GF-D8 (cell line): ENCODE measurements at places on chromosomes 3 and 15.
A peak's percentile ranks its signal among the peaks of the same experiment; 100 is the strongest.

- no peak for DNase-seq
These were observed 19.0 kb downstream of the USP13 start for GRCh38 chr3:179671747-179672242.

DNA sequence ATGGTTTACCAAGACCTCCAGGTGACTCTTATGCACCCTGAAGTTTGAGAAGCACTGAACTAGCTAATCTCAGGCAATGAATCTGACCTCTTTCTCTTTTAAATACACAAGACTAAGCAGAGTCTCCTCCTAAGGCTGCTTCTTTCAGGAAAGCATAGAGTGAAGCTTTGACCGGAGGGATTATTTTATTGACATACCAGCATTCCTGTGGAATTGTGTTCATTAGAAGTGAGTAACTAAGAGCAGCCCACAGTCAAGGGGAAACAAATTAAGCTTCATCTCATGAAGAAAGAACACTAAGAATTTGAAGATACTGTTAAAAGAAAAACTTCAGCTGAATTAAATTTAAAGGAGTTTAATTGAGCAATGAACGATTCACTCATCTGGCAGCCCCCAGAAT is 963.5 kb downstream of the NTRK3 start:
- DNase-seq: no peak

- DNase-seq: no peak
These were observed 492.6 kb downstream of the RBMS3 start for GRCh38 chr3:29773481-29773880.

GRCh38 chr3:120908795-120909601 is 993 bp downstream of the STXBP5L start:
- no peak for DNase-seq

- no peak for DNase-seq
These were observed 65.8 kb upstream of the TRA2B start for GRCh38 chr3:186003610-186004009.

- DNase-seq: no peak
These were observed 23.9 kb upstream of the PLSCR2 start for GRCh38 chr3:146493221-146493620.

DNA sequence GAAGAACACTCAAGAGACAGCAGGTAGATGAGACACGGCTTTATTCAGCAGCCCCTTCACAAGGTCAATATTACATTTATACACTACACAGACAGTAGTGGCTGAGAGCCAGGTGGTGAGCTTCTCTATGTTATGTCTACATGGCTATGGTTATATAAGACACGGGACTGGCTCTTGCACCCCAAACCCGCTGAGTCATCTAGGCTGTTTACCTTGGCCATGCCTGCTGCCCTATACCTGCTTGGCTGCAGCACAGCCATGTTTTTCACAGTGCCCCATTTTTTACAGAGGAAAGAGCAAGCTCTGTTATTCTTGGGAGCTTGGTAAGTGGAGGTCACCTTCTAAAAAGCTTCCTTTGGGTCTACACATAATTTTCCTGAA is 231.6 kb downstream of the IGSF11 start:
- no peak for DNase-seq

GRCh38 chr3:127389420-127389819 is 101.6 kb upstream of the PRR20G start:
- DNase-seq: no peak

DNA sequence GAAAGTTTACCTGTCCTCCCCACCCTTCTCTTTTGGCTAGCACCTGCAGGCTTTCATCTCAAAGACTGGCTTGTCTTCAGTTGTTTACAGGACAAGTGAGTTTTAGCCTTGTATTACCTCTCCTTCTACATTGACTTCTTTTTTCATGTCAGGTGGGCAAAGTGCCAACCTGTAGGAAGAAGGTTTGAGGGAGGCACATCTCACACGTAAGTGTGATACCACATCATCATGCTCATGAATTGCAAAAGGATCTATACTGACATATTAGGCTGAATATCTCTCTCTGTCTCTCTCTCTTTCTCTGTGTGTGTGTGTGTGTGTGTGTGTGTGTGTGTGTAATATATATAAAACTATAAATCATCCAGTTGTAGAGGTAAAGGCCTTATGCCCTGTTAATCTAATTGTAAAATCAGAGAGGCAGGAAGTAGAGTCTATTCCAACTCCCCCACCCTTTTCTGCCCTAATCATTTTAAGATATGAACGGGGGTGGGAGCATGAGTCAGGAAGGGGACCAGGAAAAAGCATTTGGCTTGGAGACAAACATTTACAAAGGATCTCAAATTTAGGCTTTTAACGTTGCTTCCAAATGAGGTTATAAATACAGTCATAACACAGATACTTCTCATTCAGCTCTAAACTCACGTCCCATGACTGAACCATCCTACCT is 107.0 kb upstream of the PFN2 start:
- no peak for DNase-seq

GRCh38 chr3:4696266-4696665 is 203.1 kb downstream of the ITPR1 start:
- no peak for DNase-seq

DNA sequence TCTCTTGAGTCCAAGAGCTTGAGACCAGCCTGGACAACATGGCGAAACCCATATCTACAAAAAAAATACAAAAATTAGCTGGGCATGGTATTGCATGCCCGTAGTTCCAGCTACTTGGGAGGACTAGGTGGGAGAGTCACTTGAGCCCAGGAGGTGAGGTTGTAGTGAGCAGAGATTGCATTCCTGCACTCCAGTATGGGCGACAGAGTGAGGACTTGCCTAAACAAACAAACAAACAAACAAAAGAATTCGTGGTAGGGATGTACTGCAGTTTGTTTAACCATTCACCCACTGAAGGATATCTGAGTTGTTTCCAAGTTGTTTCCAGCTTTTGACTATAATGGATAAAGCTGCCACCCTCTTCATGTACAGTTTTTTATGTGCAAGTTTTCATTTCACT is 7.5 kb upstream of the NMD3 start:
- no peak for DNase-seq

- no peak for DNase-seq
These were observed 402.4 kb downstream of the RBMS3 start for GRCh38 chr3:29683018-29683993.

DNA sequence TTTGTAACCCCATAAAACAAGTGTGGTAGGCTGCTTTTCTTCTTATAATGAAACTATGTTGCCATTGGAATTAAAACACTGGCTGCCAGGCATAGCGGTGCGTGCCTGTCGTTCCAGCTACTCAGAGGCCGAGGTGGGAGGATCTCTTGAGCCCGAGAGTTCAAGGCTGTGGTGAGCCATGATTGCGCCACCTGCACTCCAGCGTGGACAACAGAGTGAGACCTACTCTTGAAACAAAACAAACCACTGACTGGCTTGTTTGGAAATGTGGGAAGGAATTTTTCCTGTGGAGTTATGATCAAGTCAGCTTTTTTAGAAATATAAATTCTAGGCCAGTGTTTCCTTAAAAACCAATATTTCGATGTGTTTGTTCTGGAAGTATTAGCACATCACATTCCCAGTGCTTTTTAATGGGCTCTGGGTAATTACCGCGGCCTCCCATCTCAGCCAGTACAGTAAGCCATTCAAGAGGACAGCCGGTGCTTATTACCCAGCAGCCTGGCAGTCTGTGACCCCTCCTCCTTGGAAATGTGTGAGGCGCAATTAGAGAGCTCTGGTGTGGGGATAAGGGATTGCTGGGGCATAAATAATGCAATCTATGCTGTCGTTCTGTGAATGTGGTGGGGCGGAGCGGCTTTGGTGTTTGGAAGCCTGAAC is 58.3 kb upstream of the TRAK1 start:
- DNase-seq: peak; percentile 38

- no peak for DNase-seq
These were observed 242.9 kb downstream of the FHIT start for GRCh38 chr3:61008153-61008997.

DNA sequence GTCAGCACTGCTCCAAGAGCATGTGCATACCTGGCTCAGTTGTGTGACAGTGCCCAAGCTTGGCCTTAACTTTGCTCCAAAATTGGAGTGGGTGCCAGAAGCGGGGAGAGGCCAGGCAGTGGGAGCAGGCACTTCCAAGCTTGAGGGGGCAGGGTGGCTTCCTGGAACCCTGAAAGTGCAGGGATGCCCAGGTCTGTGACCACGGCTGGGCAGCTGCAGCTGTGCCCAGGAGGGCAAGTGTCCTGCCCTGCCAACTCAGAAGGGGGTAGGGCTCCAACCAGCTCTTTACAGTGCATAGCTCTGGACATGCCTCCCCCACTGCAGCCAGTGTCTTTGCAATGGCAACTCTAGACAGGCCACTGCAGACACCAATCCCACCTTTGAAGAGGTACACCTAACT is 478.6 kb downstream of the OTOL1 start:
- no peak for DNase-seq

GRCh38 chr15:69081310-69082004 is 67.0 kb downstream of the NOX5 start:
- DNase-seq: no peak

DNA sequence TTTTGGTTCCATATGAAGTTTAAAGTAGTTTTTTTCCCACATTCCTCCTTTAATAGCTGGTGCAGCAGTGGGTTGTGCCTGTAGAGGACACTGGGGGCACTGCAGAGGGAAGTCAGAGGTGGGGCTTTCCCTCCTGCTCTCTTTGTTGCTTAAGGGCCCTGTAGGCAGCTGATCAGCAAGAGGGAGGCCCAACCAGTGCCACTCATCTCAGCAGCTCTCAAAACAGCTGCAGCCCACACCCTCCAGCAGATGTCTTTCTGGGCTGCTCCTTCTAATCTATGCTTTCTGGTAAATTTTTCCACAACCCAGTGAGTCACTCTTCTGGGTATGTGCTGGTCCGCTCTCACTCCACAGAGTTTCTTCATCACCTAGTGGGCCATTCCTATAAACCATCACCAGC is 263.8 kb downstream of the FEZF2 start:
- DNase-seq: no peak

DNA sequence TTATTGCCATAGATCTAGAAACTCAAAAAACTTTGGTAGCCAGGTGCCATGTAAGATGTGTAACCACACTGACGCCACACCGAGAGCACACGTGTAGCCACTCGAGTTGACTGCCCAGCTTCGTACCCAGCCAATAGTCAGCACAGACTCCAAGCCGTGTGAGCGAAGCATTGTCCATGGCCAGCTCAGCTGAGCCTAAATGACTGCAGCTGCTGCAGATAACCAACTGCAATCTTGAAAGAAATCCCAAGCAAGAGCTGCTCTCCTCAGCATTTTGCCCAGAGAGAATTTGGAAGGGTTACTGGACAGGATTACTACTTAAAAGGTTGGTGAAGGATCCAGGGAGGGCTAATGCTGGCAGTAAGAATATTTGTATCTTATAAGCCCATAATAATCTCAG is 193.0 kb upstream of the THRB start:
- DNase-seq: no peak

DNA sequence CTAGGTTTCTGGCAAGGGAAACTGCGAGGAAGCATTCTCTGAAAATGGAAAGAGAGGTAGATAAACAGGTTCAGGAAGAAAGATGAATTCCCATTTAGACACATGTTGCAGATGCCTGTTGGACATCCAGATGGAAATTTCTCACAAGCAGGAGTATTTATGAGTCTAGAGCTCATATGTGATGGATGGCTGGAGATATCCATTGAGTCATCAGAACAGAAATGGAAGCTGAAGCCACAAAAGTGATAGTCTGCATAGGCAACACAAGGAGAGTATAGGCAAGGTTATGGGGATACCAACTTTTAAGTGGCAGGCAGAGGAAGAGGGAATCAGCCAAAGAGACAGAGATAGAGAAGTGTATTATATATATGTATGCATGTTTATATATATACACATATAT is 6.3 kb upstream of the RAMAC start:
- no peak for DNase-seq

GRCh38 chr15:70558406-70559264 is 204.7 kb downstream of the UACA start:
- DNase-seq: no peak
